ENCODE measurements at places on chromosomes 1 and 21. TPM values are rescaled to one million over a fixed set of nuclear protein-coding genes. Genes with fewer than 3 reads are reported as not detected.

Gene ZBTB21
- total RNA-seq, result 7.5 TPM

Gene DMRTB1
- total RNA-seq, result not detected

Gene CRP
- total RNA-seq, result not detected

Gene PPP1R8
- 58.5 TPM for total RNA-seq

Gene ETV3L
- total RNA-seq, result not detected

Gene KRTAP13-2
- total RNA-seq, result not detected

Gene LRRC3
- total RNA-seq, result 0.10 TPM

Gene CD52
- 2.1 TPM for total RNA-seq

Gene LCE6A
- not detected for total RNA-seq

Gene PLA2G2F
- 0.41 TPM for total RNA-seq

Gene HCN3
- 6.4 TPM for total RNA-seq

Gene RIIAD1
- not detected for total RNA-seq

Gene LRRC71
- total RNA-seq, result not detected

Gene KCNE1
- 0.05 TPM for total RNA-seq

Gene MMP23B
- total RNA-seq, result 0.10 TPM

Gene CAMSAP2
- 7.2 TPM for total RNA-seq

Gene C1orf185
- total RNA-seq, result not detected

Gene CD101
- total RNA-seq, result 0.05 TPM

Gene NFIA
- total RNA-seq, result 12.3 TPM

Gene CORT
- not detected for total RNA-seq

Gene CFHR3
- total RNA-seq, result 0.55 TPM

Gene SLC22A15
- not detected for total RNA-seq

Gene TNFRSF1B
- total RNA-seq, result not detected

Gene RALGPS2
- 11.6 TPM for total RNA-seq

Gene MAP3K21
- total RNA-seq, result 10.1 TPM

Gene CRNN
- total RNA-seq, result not detected

Gene TACSTD2
- total RNA-seq, result 26.6 TPM

Gene KCNJ9
- not detected for total RNA-seq

Gene CD247
- total RNA-seq, result not detected

Gene C1QC
- total RNA-seq, result not detected

Gene CCDC181
- total RNA-seq, result 0.56 TPM

Gene KCNN3
- total RNA-seq, result not detected

Gene RHD
- 0.66 TPM for total RNA-seq

Gene EPHA2
- 331 TPM for total RNA-seq

Gene NCMAP
- total RNA-seq, result 2.0 TPM

Gene PIGK
- 4.8 TPM for total RNA-seq

Gene DMRTA2
- not detected for total RNA-seq

Gene KRTAP8-1
- not detected for total RNA-seq

Gene ATXN7L2
- total RNA-seq, result 10.8 TPM

Gene SF3B4
- 14.8 TPM for total RNA-seq

Gene AZIN2
- total RNA-seq, result 0.13 TPM

Gene HMCN1
- 0.05 TPM for total RNA-seq

Gene FAM163A
- total RNA-seq, result not detected

Gene LAPTM5
- not detected for total RNA-seq

Gene S100A12
- total RNA-seq, result not detected

Gene FAF1
- total RNA-seq, result 25.9 TPM

Gene RER1
- 66.2 TPM for total RNA-seq

Gene B3GALT5
- total RNA-seq, result 6.0 TPM

Gene NFASC
- total RNA-seq, result not detected

Gene CD1C
- not detected for total RNA-seq

Data from HT-29 (cell line).